ENCODE measurements at places on chromosomes 7 and 10.

- DNase-seq: no peak
Observed at GRCh38 chr7:101436857-101437576, 74.3 kb downstream of the COL26A1 start.

DNA sequence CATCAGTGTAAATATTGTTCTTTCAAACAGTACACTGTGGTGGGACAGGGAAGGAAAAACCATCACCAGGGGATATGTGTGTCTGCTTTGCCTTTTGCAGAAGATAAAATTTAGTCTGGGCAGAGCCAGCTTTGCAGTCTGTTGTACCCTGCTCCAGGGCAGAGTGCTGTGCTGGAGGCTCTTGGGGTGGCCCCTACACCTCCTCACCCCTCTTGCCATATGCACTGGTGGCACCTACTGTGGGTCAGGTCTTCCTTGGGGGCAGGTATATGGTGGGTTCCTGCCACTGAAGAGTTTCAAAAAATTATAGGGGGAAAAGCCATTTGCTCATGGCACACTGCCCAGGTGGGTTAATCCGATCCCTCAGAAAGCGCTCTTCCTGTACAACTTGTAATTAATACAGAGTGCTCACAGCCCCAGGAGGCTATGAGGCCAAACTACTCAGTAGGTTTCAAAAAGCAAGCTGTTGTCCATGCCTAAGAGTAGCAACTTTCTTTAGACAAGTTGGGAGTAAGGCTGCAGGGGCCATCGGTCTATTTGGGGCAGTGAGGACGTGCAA lies 112.7 kb upstream of the BMPER start:
- no peak for DNase-seq

DNA sequence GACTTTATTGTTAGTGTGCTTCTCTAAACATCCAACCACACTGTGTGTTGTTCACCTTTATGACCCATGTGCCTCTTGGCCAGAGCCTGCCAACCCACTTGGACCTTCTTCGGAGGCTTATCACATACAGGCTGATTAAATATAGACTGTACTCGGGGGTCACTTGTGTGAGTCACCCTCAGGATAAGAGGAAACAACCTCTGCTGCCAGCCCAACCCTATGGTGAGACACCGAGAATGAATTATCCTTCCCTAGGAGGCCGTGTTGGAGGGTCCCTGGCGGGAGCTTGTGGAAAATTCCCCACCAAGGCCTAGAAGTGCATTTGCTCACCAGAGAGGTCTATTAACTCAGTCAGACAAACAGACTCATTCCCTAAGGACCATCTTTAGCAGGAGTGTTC lies 63.0 kb downstream of the FAS start:
- DNase-seq: no peak

DNA sequence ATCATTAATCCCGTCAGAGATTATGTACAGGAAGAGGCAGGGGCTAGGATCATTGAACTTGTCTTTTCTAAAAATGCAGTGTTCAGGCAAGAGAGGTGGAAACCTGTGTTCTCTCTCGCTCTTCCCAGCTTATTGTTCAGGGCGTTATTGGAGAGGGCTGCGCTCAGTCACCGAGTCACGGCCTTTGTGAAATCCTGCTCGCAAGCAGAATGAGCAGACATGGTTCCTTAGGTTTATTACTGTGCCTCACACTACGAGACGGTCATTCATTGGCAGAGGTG lies 631 bp upstream of the PRKRIP1 start:
- no peak for DNase-seq

DNA sequence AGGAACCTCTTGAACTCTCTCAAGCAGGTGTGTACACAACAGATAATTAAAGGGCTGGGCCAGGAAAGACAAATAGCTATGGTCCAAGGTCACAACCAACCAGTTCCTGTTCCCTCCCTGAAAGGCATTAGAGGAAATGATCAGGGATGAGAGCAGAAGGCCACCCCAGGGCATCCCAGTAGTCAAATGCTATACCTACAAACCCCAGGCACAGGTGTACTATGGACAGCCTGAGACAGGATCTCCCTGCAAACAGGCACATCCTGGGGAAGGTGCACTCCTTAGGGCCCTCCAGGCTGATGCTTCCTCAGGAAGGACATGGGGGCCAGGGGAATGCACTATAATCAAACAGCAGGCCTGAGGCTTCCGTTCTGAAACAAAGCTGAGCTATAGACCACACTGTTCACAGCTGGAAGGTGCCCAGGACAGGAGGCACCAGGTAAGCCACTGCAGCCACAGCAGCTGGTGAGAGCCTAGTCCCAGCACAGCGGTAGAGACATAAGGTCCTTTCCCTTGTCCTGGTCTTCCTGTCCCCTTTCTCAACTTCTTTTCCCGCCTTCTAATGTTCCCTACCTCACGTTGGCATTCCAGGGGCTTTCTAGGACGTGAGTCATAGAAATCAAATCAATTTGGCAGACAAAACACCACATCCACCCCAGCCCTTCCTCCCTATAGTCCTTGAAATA lies 13.3 kb downstream of the PARP12 start:
- no peak for DNase-seq

DNA sequence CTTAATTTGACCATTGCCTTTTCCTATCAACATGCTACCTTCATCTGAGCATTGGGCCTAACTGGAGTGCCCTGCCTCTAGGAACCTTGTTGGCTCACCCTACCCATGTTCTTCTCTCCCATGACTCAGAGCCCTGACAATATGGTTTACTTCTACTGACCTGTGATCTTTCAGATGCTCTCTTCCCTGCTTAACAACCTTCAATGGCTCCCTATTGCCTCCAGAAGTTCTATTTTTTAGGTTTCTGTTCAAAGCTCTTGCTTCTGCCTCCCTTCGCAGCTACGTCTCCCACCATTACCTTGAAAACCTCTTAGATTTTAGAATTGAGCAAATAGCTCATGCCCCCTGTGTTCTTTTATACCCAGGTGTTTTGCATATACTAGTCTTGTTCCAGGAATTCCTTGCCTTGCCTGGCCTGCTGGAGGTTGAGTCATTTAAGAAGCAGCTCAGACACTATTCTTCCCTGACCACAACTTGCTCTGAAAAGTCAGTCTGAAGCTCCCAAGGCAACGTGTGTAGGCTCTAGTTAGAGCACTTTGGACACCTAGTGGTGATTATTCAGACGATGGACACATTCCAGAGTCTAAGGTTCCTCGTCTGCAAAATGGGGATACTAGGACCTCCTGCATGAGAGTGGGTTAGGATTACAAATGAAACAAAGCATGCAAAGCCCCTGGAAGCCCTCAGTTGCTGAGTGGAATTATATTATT lies 64.4 kb upstream of the EMX2 start:
- DNase-seq: no peak

DNA sequence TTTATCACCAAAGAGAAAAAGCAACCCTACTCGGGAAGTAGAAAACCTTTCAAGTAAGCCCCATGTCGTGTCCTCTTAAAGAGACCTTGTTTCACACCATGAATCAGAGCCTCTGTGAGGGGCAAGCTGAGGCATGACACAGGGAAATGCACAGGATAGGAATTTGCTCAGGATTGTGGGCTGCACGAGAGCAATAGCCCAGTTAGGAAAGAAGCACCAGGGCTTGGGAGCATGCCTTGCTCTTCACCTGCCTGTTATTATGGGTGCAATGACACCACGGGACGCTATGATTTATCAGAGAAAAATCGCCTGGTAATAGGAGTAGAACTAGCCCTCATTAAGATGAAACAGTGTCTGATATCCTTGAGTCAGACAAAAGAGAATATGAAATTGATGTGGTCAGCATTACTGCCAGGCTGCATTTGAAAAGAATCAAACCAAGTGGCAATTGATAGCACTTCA lies 562.9 kb upstream of the NRP1 start:
- DNase-seq: no peak

DNA sequence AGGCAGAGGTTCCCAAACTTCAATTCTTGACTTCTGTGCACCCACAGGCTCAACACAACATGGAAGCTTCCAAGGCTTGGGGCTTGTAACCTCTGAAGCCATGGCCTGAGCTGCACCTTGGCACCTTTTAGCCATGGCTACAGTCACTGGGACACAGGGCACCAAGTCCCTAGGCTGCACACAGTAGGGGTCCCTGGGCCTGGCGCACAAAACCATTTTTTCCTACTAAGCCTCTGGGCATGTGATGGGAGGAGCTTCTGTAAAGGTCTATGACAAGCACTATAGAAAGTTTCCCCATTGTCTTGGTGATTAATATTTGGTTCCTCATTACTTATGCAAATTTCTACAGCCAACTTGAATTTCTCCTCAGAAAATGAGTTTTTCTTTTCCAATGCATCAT lies 420.9 kb upstream of the GRM3 start:
- DNase-seq: no peak

- DNase-seq: no peak
Observed at GRCh38 chr7:84337429-84337828, 142.8 kb upstream of the SEMA3A start.

GRCh38 chr7:129213828-129214227 lies 11.0 kb upstream of the AHCYL2 start:
- DNase-seq: peak; percentile 67

DNA sequence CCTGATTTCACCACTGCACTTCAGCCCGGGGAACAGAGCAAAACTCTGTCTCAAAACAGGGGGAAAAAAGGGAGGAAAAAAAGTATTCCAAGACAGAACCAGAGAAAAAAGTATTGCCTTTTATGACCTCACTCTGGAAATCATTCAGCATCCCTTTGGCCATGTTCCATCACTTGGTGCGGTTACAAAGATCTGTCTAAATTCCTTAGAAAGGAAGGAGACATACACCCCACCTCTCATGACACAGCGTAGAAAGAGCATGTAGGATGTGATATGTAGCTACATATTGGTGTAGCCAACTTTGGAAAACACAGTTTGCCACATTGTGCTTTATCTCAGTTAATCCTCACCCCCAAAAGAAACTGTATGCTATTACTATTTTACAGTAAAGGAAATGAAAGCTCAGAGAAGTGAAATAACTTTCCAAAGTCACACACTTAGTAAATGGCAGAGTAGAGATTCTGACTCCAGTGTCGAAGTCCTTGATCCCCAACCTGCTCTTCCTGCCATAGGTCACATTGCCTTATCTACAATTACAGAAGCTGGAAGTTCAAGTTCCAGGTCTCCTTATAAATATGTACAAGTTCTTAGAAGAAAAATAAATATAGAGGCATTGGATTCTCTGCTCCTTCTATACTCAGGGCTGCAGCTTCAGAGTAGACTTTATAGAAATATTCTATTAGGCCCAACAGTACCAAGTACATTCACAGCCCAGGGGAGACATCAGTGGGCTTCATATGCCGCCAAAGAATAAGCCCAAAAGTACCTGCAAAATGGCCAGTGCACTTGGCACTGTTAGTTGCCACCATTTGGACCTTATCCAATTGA lies 91.6 kb upstream of the KMT2E start:
- no peak for DNase-seq

- no peak for DNase-seq
Observed at GRCh38 chr10:6056411-6057135, 5.6 kb downstream of the IL2RA start.

DNA sequence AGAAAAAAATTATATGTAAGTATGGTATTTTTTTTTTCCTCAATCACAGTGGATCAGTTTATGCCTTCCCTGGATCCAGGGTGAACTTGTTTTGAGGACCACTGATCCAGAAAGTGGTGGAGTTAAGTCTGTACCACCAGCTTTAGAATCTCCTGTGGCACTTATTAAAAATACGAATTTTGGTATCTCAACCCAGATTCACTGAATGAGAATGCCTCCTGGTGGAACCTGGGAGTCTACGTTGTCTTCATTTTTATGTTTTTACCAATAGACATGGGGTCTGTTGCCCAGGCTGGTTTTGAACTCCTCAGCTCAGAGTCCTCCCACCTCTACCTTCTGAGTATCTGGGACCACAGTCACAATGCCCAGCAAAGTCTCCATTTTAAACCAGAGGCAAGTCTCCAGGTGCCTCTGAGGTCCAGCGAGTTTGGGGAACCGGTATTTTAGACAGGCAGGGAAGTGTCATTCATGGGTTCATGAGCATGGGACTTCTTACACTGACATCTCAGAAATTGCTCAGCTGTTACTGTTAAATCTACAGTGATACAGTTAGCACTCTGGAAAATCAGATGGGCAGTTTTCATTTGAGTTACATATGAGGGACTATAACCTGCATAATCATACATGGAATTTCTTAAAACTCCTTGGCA lies 200.9 kb downstream of the AUTS2 start:
- no peak for DNase-seq

DNA sequence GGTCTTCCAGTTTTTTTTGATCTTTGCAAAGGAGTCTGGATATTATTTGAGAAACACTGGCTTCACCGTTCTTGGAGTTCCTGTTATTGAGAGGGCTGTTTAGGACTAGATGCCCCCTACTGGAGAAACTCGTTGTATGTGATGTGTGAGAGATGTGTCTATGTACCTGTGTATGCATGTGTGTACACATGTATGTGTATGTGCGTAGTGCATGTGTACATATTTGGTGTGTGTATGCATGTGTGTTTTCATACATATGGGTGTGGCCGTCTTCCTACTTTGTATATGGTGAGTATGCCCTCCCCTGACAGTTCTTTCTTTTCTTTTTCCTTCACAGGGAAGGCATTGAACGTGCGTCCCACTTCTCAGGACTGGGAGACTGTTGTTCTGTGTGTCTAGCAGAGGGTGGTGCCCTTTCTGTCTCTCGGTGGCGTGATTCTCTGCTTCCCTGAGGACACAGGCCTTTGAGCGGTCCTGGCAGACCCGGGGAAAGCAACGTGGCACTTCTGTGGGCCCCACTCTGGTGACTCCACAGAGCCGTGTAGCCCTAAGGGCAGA lies 3.0 kb upstream of the CALHM3 start:
- peak; percentile 78 for DNase-seq

DNA sequence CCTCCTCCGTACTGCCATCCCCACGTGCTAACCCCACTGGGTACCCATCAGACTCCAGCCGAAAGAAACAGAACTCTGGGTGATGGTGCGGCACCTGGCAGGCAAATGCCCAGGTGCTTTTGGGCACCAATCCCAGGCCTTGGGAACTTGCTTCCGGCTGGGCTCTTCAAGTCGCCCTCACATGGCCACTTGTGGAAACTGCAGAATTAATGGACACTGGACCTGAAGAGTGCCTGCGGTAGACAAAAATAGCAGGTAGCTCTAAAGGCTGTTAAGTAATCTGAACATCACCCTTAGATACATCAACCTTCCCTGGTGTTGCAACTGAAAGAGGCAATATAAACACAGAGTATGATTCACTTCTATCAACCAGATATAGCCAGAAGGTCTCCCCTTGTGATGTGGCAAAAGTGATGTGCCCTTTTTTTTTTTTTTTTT lies 644.4 kb downstream of the GRM8 start:
- peak; percentile 41 for DNase-seq

- no peak for DNase-seq
Observed at GRCh38 chr7:36088553-36088952, 64.5 kb upstream of the EEPD1 start.

- DNase-seq: no peak
Observed at GRCh38 chr10:84237199-84238051, 3.9 kb downstream of the LRIT1 start.
